ENCODE measurements at places on chromosomes 13 and 19.

DNA sequence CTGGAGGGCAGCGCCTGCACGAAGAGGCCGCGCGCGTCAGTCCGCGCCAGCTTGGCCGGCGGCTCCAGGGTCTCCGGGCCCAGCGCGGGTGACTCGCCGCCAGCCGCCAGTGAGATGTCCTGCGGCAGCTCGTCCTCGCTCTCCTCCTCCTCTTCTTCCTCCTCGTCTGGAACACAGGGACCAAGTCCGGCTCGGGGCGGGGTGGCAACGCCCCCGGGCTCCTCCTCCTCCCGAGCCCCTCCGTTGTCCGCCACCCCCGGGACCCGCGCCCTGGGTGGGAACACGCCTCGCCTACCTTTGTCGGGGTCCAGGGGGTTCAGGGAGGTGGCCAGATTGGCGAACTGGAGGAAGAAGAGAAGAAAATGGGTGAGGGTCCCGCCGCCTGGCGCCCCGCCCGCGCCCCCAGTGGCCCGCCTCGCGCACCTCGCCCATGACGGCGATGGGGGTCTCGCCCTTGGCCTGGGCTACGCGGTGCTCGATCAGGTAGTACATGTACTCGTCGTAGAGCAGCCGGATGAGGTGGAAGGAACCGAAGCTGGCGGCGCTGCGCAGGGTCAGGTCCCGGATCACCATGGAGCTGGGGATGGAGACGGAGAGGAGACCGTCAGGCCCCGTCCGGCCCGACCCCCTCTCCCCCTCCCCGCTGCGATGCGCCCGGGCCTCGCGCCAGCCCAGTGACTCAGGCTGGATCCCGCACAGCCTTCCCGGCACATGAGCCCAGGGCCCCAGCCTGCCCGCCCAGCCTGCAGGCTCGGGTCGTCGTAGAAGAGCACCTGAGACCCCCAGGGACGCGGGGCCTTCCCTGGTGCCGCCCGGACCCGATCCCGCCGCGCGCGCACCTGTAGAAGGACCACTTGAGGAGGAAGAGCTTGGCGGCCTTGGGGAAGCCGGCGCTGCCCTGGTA is 10.6 kb downstream of the DCAF15 start:
- peak; percentile 31 for ATAC-seq

DNA sequence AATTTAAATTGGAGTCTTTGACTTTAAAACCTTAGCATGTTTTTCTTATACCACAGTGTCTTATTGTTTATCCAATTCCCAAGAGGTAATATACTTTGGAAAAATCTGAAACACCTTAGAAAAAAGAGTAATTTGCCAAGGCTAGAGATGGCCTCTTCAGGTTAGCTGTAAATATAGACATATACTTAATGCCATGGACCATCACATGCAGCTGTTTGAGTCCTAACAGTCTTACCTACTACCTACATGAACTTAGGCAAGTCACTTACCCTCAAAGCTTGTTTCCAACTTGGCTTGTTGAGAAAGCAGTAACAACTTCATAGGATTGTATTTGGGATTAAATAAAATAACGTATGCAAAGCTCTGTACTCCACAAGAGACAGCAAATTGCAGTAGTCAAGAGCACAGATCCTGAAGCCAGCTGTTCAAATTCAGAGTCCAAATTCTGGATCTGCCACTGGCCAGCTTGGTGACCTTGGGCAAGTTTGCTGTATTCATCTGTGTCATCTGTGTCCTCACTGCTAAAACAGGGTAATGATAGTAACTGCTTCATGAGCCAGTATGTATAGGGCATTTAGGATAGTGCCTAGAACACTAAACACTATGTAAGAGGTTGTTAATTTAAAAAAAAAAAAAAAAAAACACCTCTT is 13.2 kb upstream of the SPART start:
- ATAC-seq, result no peak

- ATAC-seq, result no peak
Observed at GRCh38 chr13:75486146-75487062, 4.4 kb upstream of the TBC1D4 start.

GRCh38 chr13:95956589-95957148 is 96.5 kb downstream of the UGGT2 start:
- ATAC-seq, result no peak

DNA sequence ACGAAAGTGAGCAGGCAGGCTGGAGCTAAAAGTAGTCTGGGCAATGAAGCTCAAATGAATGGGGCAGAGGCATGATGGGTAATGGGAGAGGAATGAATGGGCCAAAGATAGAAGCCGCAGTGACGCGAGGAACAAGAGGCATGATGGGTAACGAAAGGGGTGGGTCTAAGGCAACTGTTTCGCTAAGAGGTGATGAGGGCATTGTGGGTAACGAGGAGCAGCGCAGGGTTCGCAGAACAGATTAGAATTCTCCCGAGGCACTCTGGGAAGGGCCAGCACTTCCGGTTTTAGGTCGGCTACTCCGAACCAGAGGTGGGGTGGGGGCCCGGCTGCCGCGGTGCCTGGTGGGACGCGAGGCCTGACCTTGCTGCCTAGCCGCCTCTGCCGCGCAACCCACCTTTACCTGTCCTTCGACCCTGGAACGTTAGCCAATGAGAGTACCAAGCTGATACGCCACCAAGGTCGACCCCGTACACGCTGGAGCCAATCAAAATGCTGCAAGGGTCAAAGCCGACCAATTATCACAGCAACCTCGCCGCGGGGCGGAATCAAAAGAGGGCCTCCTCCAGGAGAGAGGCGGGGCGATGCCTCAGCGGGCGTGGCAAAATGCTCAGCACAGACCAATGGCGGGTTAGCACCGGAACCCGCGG is 563 bp upstream of the TOMM40 start:
- ATAC-seq, result peak; percentile 90

- ATAC-seq, result no peak
Observed at GRCh38 chr13:60242043-60242595, 78.4 kb upstream of the DIAPH3 start.

DNA sequence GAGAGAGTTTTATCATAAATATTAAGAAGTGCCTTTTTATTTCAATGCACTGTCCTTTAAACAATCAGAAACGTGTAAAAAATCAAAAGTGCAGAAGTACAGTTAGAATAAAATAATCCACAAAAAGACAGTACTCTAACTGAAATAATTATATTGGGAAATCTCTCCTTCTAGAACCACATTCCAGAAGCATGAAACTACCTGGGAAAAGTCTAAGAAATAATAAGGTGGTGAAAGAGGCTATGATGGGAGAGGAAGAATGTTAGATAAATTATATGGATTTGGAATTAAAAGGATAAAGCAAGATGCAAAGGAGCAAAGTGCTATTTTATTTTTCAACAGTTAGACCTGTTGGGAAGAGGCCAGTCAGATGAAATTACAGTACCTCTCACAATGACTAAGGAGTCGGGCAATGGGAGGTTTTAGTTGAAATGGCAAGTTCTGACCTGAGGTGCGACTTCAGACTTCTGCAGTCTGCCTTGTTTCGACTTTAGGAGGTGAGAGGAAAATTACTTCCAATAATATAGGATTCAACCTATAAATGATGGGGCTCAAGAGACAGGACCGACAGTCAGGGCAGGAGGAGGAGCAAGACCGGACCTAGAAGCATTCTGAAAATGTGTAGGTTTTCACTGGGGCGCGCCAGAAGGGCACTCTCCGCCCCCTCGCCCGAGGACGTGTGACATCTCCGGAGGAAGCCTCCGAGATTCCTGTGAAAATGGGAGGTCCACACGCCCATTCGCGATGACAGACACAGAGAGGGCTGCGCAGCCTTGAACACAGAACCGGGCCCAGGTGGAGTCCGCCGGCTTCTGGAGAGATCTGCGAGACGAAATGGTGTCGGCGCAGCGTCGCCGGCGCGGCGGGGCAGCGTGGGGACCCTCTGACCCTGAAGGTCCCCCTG is 717 bp downstream of the SPRYD7 start:
- peak; percentile 74 for ATAC-seq

DNA sequence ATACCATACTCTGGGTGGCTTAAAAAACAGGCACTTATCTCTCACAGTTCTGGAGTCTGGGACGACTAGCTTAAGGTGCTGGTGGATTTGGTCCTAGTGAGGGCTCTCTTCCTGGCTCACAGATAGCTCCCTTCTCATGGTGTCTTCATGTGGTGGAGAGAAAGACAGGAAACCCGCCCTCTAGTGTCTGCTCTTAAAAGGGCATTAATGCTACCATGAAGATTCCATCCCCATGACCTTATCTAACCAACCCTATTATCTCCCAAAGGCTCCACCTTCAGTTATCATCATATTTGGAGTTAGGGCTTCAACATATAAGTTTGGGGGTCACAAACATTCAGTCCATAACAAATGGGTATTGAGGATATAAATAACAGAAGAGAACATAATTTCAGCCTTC is 139.4 kb downstream of the HS6ST3 start:
- ATAC-seq, result peak; percentile 57

DNA sequence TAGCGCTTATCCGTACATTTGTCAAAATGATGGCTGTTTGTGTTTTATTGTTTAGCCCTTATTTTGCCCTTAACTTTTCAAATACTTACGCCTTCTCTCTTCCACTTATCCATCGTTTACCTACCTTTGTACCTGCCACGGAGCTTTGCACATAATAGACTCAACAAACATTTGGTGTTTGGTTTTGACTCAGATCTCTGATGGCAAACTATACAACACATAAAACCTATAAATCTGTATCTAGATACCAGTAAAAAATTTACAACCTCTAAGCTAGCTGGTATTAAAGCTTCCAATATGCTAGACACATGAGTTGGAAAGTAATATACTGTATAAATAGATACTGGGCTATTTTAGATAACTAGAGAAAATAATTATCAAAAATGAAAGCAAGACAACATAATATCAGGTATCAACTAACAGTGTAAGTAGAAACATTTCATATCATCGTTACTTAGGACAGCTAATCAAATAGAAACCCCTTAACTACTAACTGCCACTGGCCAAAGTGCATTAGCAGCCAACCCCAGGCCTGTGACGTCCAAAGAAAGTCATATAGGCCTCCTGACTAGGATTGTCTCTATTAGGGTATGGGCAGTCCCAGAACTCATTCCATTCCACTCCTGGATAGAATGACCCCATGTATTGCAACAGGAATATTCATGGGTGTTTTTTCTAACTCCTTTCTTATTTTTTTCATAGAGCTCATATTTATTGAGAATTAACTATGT is 53.8 kb downstream of the KCTD12 start:
- no peak for ATAC-seq

DNA sequence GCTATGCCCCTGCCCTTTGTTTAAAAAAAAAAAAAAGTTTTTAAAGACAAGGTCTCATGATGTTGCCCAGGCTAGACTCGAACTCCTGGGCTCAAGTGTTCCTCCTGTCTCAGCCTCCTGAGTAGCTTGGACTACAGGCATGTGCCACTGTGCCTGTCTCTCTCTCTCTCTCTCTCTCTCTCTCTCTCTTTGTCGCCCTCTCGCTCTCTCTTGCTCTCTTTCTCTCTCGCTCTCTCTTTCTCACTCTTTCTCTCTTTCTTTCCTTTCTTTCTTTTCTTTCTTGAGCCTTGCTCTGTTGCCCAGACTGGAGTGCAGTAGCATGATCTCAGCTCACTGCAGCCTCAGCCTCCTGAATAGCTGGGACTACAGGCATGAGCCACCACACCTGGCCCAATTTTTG is 7.5 kb downstream of the COX6B1 start:
- no peak for ATAC-seq

GRCh38 chr13:34034411-34034810 is 216.5 kb downstream of the RFC3 start:
- no peak for ATAC-seq

GRCh38 chr19:8057545-8058270 is 5.1 kb downstream of the CCL25 start:
- no peak for ATAC-seq

- no peak for ATAC-seq
Observed at GRCh38 chr13:50189450-50189849, 174.2 kb downstream of the KCNRG start.

DNA sequence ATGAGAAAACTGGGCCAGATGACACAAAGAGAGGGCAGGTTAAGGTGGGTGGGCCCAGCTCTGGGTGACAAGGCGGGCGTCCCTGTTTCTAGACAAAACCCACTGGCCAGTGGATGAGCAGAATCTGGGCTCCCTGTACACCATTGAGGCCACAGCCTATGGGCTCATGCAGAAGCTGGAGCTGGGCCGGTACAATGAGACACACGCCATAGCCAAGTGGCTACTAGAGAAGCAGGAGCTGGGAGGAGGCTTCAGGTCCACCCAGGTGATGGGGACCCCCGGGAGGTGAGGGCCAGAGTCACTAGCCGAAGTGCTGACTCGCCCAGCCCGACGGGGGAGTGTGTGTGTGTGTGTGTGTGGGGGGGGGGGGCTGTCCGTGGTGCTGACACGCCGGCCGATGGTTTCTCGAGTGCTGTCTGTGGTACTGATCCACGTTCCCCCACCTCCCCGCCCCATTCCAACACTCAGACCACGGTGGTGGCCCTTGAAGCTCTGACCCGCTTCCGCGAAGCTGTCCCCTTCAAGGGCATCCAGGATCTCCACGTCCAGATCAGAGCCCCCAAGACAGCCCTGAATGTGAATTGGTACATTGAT is 24.3 kb upstream of the SHFL start:
- peak; percentile 54 for ATAC-seq

DNA sequence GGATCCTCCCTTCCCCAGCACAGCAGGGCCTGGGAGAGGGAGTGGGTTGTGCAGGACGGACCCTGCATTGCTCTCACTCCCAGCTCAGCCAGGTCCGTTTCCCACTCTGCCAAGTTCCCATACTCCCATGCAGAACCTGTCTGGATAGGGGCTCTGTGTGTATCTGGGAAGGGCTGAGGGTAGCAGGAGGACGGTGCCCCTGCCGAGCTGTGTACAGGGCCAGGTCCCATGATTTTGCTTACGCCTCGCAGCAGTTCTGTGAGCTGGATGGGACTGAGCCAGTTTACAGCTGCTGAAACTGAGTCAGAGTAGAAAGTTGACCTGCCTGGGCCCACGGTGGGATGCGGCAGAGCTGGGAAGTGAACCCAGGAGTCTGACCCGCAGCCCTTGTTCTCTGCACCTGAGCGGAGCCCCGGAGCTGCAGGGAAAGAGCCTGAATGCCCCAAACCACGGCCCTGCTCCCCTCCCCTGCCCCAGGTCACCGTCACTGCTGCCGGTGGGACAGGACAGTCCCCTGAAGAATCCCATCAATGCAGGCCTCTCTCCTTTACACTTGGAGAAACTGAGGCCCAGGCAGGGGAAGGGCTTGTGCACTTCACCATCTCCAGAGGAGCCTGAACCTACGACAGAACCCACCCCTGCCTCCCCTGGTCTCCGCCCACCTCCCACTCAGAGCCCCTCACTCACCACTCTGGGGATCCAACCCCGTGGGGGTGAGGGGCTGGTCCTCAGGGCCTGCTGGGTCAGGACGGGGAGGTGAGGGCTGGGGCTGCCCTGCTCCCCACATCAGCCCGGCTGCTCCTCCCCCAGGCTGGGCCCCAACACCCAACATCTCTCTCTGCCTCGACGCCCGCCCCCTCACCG is 3.5 kb downstream of the LILRB5 start:
- ATAC-seq, result no peak

DNA sequence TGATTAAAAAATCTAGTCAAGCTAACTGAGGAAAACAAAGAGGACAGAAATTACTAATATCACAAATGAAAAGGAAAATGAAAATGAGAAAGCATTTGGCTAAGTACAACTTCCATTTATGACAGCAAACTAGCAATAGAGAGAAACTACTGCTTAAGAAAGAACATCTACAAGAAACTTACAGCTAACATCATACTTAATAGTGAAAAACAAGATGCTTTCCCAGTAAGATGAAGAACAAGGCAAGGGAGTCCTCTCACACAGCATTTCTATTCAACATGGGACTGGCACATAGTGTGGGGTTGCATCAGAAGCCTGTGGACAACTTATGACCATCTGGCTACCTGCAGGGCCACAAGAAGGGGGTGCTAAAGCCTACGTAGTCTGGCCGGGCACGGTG is 39.3 kb downstream of the ZNF44 start:
- no peak for ATAC-seq
